ENCODE measurements at places on chromosomes 4 and X.

- no peak for DNase-seq
These were observed 2.4 kb downstream of the KLHL2 start for GRCh38 chr4:165209796-165210195.

DNA sequence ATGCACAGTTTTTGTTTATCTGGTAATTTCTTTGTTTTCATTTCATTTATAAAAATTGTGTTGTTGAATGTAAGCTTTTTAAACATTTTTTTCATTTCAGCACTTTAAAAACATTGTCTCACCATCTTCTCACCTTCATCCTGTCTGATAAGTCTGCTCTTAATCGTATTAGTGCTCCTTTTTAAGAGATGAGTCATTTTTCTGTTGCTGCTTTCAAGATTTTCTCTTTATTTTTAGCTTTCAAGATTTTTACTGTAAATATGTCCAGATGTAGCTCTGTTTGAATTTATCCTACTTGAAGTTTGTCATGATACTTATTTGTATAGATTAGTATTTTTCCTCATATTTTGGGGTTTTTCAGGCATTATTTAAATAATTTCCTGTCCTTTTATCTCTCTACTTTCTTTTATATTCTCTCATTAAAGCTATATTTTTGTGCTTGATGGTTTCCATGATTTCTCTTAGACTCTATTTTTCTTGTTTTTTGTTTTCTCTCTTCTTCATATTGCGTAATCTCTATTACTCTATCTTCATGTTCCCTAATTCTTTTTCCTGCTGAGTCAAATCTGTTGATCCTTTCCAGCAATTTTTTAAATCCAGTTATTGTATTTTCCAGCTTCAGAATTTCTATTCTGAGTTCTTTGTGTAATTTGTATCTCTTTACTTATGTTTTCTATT lies 1400.4 kb upstream of the PCDH7 start:
- DNase-seq, result no peak

- DNase-seq, result peak; percentile 13
These were observed 412 bp downstream of the SLC10A3 start for GRCh38 chrX:154490021-154490413.

DNA sequence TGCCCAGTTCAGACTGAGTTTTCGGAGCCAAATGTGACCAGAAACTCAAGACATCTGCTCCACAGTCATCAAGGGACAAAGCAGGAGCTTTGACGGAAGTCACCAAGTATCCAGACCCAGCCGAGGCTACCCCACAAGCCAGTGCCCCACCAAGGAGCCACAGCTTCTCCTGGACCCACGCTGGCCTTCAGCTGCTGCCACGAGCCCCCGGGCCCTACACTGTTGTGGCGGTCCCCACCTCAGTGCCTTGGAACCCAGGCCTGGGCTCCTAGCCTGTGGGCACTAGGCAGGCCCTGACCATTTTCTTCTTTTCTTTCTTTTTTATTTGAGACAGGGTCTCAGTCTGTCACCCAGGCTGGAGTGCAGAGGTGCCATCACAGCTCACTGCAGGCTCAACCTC lies 82.1 kb upstream of the NKX1-1 start:
- no peak for DNase-seq

- no peak for DNase-seq
These were observed 93.8 kb downstream of the APBB2 start for GRCh38 chr4:41120297-41121217.

DNA sequence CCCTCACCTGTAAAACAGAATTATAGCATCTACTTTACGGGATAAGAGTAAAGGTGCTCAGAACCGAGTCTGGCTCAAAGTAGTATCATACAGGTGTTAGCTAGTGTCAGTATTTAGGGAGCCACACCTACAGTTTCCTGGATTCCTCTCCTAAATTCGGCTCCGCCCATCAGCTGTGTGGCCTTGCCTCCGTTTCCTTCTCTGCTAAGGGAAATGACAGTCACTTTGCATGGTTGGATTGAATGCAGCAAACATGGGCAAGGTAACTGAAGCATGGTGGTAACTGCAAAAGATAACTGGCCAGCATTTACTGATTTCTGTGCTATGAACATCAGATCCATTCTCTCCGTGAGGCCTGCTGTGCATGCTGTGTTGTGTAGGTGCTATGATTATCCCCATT lies 2.8 kb downstream of the PPP1R3F start:
- no peak for DNase-seq

DNA sequence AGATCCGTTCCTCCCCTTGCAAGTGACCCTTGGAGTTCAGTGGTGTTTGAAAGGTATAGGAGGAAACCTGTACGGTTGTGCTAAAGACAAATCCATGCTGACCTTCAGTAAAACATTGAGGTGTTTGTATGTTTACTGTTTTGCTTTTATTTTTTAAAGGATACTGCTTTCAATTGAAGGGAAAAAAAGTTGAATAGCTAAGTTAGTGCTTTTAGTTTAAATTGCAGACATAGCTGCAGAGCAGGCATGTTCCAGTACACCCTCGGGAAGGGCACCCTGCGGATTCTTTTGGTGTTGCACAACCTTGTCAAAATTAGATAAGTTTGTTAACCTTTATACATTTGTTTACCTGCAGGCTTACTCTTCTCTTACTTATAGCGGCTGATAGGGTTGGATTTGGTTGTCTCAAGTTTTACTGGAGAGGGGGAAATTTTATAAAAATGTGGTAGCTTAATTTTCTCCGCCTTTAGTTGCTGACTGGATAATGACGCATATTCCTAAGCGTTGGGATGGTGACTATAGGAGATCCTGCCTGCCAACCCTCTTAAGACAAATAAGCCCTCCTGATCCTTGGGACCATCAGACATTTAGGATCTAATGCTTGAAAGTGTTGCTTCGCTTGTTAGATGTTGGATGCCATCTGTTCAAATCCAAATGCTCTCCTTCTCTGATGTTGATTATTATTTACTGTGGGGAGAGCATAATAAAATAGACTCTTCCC lies 2.0 kb downstream of the RAPGEF2 start:
- peak; percentile 40 for DNase-seq

DNA sequence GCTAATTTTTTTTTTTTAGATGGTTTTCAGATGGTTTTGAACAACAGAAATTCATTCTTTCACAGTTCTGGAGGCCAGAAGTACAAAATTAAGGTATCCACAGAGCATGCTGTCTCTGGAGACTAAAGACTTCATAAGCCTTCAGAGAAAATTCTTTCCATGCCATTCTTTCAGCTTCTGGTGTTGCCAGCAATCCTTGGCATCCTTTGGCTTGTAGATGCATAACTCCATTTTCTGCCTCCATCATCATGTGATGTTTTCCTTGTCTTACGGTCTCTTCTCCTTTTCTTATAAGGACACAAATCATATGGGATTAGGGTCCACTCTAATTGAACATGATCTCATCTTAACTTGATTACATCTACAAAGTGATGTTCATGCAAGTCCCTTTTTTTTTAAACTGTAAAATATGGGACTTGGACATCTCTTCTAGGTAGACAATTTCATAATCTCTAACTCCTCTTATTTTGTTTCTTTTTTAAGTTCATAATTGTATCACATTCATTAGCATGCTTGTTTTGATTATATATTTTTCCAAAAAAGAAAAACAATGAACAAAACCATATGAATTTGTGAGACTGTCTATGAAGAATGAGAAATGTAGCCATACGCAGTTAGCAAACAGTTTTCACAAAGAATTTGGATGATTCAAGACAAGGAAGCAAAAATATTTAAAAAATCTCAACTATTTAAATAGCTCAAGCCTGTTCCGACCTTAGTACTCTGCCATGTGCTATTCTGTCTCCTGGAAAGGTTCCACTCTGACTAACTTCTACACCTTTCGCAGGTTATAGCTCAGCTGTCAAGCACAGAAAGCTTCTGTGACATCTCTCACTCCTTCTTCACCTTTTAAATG lies 53.1 kb upstream of the GIMD1 start:
- no peak for DNase-seq

DNA sequence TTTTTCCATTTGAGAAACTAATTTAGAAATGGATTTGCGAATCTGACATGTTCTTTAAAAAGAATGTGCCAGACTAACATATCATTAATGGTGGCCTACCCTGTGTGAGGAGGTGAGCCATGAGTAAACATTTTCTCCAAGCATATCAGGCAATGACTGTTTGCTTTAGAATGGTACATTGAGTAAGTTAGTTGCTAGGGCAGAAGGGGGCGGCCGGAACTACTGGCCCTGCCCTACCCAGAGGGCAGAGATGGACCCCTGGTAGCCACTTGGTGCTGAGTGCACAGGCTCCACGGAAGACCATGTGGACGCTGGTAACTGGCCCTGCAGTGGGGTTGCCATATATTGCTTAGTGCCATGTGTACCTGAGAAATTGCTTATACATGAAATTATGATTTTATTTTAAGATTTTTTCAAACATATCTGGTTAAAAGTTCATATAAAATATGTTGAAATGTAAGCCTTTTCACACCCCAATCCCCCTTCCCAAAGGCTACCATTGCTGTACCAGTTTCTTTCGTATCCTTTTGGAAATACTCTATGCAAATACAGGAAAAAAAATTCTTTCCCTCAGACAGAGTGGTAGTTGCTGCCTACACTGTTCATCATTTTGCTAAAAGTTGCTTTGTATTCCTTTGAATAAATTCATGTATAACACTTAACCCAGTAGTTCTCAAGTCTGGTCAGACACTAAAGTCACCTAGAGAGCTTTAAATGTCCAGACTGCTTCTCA lies 8.8 kb downstream of the FNIP2 start:
- DNase-seq, result no peak

DNA sequence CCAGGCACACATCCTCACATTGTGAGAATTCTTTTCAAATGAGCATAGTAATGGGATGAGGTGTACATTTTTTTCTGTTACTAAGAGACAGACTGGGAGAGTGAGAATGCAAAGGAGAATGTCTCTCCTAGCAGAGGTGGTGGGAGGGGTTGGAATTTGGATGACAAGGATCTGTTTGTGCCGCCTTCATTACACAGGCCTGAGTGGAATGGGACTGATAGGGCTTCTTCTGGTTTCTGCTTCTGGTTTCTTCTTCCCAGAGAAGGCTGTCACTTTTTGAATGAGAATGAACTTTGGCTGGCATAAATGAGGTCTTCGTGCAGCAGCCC lies 55.4 kb downstream of the C4orf51 start:
- DNase-seq, result no peak

GRCh38 chrX:119624951-119625668 lies 18.9 kb upstream of the NKRF start:
- no peak for DNase-seq

DNA sequence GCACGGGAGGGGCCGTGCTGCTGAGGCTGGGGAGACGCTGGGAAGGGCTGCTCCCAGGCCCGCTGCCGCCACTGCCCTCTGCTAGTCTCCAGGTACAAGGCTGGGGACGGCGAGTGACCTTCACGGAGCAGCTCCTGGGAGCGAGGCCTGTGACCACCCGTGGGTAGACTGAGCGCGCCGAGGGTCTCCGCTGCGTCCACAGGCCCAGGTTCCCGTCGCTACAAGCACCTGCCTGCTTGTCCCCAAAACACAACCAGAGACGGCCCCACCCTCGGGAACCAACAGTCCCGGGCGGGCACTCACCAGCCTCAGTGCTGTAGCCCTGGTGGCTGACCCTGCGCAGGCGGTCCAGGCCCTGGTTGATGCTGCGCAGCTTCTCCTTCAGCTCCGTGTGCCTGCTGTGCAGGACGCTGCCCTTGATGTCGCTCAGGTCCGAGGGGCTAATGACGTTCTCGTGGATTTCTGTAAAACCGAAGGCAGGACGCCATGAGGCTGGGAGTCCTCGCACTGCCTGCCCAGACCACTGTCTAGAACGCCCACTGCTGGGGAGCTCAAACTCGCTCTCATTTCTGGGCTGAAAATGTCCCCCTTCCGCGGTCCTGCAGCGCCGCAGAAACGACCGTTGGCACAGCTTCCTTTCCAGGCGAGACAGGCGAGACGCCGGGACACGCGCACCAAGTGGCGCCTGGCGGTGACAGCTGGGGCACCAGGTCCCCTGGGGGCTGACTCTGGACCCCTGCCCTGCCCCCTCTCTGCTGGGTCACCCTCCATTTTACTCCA lies 14.3 kb downstream of the LRPAP1 start:
- DNase-seq, result no peak

DNA sequence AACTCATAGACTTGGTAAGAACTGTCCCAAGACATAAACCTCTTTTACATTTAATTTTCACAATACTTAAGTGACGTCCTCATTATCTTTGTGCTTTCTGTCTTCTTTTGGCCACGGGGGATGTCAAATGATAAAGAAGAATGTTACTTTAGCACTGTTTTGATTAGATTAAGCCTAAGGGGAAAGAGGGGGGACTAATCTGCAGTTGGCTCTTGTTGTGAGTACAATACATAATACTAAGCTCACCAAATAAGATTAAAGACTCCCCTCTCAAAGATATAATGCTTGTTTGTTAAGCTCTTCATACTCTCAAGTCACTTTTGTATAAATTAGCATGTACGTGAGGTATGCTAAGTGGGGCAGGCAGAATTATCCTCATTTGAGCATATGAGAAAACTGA lies 36.5 kb downstream of the OCRL start:
- no peak for DNase-seq

DNA sequence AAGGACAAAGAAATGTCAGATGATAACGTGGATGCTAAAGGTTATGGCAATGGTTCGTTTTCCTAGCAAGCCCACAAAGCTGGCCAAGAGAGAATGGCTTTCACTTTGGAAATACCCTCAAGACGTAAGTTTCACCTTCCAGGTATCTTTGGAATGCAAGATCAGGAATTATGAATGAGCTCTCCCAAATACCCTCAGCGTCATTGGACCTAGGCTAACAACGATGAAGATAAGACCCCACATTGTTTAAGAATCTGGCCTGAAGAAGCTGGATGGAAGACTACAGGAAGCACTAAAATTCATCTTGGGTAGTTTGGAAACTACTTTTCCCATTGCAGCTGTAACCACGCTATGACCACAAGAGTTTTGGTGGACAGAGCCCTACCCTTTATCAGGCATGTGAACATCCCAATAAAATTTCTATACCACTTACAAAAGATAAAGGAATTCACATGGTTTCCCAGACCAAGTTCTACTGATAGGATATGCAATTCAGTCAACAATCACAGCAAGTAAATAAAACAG lies 111.9 kb downstream of the KDR start:
- no peak for DNase-seq

DNA sequence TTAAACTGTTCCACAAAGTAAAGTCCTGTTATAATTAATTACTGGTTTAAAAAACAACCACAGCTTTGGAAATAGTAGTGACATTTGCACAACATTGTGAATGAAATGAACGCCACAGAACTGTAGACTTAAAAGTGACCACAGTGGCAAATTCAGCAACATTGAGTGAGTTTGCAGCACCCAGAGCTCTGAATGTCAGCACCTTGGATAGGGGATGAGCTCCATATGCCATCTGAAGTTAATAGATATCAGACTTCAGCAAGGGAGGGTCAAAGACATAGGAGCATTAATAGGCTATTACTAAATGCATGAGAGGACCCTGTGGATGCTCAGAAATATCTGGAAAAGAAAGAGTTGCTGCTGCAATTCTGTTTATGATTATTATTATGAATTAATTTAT lies 55.3 kb upstream of the KCNIP4 start:
- no peak for DNase-seq

DNA sequence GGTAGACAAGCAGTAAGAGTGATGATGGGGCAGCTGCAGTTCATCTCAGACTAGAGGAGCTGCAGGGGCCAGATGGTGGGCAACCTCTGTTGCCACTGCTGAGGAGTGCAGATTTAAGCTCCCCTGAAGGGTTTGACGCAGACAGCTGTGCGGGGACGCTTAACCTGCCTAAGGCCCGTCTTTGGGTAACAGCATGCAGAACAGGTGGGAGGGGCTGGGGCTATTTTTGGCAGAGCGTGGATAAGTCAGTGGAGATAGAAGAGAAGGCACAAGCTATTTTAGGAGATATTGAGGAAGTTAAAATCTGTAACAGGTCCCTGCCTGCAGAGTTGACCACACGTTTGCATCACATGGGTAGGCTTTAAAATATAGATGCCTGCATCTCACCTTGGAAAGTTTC lies 10.5 kb downstream of the CD99 start:
- no peak for DNase-seq

Measured in NCI-H524 (cell line).